SW 1271 (cell line): ENCODE measurements at places on chromosomes 13 and 19.

DNA sequence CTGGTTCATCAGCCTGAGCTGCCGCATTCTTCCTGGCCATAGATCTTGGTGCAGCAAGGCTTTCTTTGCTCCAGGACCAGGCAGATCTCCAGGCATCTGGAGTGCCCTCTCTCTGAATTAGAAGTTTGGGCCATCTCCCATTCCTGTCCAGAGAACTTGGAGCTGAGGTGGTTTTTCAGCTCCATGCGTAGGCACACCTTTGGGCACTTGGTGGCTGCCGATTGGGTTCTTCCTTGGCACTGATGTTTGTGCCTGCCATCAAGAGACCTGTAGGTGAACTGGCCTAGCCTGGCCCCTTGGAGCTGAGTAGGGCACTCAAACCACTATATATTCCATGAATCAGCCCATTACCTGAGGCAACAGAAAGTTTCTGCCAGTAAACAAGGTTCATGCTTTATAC is 206.0 kb upstream of the PCDH17 start:
- no peak for DNase-seq

DNA sequence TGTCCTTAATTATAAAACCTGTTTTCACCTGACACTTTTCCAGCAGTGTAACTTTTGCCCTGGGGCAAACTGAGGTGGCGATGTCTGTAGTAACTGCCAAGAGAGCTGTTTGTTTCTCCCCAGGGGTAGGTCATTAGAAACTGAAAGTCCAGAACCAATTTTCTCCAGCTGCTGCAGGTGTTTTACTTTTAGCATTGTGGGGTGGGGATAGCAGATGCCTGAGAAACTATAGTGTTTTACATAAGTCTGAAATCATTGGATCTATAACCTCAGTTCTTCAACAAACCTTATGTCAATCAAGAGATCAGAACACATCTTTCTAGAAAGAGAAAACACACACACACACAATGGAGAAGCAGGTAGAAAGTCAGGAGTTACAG is 92.7 kb downstream of the LHFPL6 start:
- DNase-seq: no peak

GRCh38 chr19:17605761-17606589 is 50.5 kb downstream of the COLGALT1 start:
- peak; percentile 83 for DNase-seq

DNA sequence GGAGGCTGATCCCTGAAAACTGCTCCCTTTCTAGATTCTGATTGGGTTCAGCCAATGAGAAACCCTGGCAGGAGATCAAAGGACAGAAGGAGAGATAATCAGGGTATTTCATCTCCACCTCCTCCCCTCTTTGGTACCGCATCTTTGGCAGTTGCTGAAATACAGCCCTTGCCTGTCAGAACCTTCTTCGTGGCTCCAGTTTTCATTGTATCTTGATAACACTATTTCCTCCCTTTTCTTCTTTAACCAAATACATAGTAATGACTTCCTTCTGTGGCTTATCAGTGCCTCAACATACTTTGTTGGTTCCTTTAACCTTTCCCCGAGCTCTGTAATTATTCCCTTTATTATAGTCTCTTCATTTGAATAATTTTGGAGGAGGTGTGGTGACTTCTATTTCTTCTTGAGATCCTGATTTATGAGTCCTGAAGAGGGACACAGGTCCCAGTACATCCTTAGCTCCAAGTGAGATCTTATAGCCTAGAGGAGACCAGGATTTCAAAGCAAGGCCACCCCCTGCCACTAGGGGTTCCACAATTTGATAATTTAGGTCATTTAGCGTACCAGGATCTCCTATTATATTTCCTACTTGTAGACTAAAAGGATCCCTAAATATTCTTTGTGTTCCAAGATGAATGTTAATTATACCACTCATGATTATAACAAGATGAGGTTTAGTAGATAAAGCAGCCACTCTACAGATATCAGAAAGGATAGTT is 98.0 kb downstream of the EDNRB start:
- no peak for DNase-seq

DNA sequence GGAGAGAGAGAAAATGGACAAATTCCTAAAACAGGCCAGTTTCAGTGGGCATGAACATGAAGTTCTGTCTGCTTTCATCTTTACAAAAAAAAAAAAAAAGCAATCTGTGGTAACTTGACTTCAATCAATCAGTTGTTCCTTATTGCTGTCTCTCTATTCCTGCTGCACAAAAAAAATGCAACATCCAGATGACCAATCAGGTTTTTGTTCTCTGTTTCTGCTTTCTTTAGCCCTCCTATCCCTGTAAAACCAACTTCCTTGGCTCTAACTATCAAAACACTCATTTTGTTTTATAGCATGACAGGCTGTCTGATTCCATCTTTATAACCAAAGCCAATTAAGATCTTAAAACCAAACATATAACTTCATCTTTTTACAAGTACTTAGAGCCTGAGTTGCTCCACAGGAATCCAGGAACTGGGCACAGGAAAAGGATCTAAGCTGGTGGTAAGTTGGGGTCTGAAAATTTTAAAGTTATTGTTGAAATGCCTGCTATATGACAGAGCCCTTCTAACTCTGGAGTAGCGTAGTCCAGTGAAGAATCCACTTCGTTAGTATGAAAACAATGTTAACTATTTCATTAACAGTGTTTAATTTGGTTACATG is at the start of gene FPR3:
Gene FPR3, plus strand, starts transcription at position 273 of the 606 bp plus-strand sequence. CDS start 28,592 bp downstream, outside the sequence.
- no peak for DNase-seq

- DNase-seq: no peak
These were observed 4.4 kb downstream of the TRIP10 start for GRCh38 chr19:6743714-6744380.

DNA sequence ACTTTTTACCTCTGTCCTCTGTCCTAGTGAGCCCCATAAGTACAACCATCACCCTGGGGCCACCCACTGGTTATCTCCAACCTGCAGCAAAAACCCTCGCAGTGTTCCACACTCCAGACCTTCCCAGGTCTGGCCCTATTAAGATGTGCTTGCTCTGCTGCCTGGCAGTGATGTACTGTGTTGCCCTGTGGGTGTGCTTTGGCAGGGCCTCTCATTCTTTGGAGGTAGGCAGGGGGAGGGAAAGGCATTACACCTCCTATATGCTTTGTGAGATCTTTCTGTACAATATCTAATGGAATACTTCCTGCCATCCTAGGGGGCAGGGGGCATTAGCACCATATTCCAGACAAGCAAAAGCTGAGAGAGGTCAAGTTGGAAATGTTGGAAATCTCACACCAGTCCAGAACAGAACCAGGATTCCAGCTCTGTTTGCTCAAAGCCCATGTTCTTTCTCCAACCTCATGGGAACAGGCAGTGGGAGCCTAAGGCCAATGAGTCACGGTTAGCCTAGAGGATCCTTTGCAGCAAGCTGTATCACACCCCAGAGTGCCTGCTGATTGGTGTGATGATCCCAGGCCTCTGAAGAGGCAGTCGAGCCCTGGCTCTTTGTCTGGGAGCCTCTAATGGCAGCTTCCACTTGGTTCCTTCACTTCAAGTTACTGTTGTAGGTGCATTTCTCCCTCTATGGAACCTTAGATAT is 59.7 kb upstream of the UBL3 start:
- no peak for DNase-seq

DNA sequence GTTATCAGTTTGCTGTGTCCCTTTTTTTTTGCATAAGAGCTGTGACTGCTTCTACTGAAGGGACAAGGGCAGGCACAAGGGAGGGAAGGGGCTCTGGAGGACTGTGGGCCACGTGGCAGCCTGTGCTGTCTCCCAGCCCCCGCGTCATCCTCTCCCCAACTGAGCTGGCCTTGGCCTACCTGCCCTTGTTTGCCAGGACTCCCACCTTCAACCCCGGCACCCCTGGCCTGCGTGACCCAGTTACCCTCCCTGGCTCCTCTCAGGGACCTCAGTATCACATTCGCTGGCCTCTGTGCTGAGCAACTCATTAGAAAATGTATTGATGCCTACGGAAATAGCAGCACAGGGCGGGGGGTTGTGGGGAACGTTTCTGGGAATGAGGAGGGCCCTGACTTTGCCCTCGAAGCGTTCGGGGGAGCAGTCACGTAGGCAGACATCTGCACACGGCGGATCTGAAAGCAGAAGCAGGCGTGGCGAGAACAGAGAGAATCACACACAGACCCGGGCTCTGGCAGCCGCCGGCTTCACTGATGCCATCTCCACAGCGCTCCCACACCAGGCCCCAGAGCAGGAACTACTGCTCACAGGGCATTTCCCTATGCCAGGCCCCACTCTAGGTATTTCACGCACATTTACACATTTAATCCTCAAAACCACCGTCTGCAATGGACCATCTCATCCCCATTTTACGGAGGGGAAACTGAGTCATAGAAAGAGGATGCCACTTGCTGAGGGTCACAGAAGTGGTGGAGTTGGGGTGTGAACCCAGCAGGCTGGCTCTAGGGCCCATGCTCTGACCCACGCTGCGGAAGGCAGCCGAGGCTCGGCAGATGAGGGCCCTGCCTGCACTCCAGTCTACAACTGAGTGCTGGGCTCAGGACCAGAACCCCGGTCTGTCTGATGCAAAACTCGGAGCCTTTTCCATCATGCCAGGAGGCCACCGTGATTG is 5.7 kb upstream of the ATF5 start:
- no peak for DNase-seq

- no peak for DNase-seq
These were observed 16.2 kb upstream of the CPB2 start for GRCh38 chr13:46121033-46121432.

DNA sequence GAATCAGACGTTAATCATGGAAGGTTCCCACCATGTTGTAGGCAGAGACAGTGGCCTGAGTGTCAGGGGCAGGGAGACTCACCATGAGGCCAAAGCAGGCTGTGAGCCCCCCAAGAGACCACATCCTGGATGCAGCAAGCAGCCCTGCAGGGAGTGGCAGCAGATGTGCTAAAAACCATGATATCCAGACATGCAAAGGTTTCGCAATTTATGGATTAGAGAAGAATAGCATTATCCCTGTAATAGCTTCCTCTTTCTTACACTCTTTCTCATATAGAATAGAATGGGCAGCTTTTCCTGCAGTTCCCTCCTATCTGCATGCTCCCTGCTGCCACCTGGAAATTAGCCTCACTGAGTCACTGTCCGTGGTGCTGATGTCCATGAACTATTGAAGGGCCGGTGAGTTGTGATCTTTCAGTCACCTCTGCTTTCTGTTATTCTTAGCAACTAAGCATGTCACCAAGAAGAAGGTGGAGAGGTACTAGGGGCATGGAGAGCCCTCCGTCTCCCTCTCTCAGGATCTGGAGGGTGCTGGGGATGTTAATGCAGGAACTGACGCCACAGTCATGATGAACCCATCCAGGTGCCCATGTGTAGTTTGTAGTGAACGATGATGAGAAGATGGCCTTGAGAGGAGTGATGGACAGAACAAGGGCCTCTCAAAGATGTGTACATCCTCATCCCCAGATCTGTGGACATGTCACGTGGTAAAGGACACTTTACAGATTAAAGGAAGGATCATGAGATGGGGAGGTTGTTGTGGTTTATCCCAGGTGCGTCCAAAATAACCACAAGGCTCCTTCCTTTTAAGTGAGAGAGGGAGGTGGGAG is 9.9 kb downstream of the CEACAM4 start:
- no peak for DNase-seq

DNA sequence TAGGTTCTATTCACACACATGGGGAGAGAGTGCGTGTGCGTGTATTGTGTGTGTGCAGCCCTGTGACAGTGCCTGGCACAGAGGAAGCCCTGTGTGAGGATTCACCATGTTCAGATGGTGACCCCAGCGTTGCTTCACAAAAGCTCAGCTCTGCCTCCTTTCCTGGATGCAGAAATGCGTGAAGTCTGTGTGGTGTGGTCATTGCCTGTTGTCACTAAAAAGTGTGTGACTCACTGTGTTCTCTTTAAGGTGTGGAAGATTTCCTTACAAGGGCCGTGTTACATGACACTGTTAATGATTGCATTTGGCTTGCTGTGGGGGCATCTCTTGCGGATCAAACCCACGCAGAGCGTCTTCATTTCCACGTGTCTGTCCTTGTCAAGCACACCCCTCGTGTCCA is 19.5 kb upstream of the DCUN1D2 start:
- no peak for DNase-seq

DNA sequence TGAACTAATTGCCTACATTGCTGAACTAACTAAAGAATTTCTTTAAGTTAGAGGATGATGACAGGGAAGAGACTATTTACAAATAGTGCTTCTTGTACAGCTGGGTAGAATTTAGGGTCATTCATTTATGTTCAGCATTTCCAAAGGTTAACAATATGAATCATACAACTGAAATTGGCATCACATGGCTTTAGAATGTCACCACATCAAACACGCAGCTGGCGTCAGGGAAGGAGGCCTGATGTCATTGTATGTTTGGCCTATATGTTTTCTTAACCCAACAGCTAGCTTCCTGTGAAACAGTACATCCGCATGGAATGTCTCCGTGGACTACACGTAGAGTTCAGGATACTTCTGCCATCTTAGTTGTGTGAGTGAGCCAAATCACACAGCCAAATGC is 99.0 kb upstream of the TNFSF11 start:
- DNase-seq: no peak

DNA sequence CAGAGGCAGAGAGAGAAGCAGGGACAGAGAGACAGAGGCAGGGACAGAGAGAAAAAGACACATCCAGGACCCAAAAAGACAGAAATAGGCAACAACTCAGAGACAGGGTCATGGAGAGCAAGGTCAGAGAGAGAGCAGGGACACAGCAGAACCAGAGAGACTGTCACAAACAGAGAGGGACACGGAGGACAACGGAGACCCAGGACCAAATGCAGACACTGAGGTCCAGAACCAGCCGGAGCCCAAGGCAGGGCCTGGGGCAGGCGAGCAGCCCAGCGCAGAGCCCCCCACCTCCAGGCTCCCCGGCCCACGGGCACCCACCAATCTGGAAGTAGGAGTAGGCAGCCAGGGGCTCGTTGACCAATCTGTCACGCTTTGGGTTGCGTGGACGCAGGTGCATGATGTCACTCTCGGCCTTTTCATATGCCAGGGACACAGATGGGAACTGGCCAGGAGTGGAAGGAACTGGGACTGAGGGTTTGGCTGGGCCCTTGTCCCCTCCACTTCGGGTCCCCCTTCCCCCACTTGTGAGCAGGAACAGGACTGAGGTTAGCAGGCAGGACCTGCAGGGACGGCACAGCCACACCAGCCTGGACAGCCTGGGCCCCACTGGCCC is 8.1 kb downstream of the TMEM147 start:
- DNase-seq: no peak

DNA sequence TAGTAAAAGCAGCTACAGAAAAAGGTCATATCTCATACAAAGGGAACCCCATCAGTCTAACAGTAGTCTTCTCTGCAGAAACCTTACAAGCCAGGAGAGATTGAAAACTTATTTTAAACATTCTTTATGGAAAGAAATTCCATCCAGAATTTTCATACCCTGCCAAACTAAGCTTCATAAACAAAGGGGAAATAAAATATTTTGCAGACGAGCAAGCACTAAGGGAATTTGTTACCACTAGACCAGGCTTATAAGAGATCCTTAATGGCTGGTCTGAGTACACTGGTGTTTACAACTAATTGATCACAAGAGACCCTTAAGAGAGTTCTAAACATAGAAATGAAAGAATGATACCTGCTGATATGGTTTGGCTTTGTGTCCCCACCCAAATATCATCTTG is 128.6 kb upstream of the TNFSF11 start:
- no peak for DNase-seq

- DNase-seq: peak; percentile 59
These were observed 1.6 kb downstream of the GATAD2A start for GRCh38 chr19:19406878-19407632.

GRCh38 chr13:81957121-81957520 is 1616.2 kb upstream of the SPRY2 start:
- no peak for DNase-seq
